Fibroblast of villous mesenchyme (primary cell): ENCODE measurements at places on chromosomes 6 and 20. TPM values are rescaled to one million over a fixed set of nuclear protein-coding genes. Genes with fewer than 3 reads are reported as not detected.

The SLC35B3 gene
- 19.0 and 29.8 TPM in 2 replicates for total RNA-seq

The COL12A1 gene
- 1,107 and 1,335 TPM in 2 replicates for total RNA-seq

The AGPAT1 gene
- total RNA-seq, result 21.9 and 30.2 TPM in 2 replicates

The FOXP4 gene
- 2.2 and 4.5 TPM in 2 replicates for total RNA-seq

The TRMT6 gene
- total RNA-seq, result 6.8 and 9.9 TPM in 2 replicates

The CCN5 gene
- 0.32 and 1.7 TPM in 2 replicates for total RNA-seq

The NKX2-4 gene
- not detected in 2 replicates for total RNA-seq

The UFL1 gene
- 28.3 and 41.0 TPM in 2 replicates for total RNA-seq

The LY6G5B gene
- 3.2 and 3.9 TPM in 2 replicates for total RNA-seq

The RIPPLY2 gene
- not detected in 2 replicates for total RNA-seq
